Left lobe of liver (tissue), 2 donors: ENCODE measurements at places on chromosomes 4 and X. TPM values are rescaled to one million over a fixed set of nuclear protein-coding genes. Genes with fewer than 3 reads are reported as not detected.

DNA sequence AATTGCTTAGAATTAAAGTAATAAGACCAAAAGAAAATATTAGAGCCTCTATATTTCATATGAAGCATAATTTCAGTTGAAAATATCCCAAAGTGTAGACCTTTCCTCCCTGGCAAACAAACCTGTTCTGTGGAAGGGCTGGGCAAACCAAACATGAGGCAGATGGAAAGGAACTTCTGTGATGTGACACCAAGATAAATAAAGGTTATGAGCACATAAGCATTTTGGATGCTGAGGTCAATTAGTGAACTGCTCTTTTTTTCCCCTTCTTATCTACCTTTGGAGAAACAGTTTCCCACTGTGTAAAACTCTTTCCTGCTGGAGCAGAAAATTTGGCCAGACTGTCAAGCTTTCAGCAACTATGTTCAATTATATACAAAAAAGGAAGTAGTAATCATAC lies 109.6 kb upstream of the STIM2 start:
- DNase-seq, result no peak

The KIT gene
- total RNA-seq, result 0.23 TPM

DNA sequence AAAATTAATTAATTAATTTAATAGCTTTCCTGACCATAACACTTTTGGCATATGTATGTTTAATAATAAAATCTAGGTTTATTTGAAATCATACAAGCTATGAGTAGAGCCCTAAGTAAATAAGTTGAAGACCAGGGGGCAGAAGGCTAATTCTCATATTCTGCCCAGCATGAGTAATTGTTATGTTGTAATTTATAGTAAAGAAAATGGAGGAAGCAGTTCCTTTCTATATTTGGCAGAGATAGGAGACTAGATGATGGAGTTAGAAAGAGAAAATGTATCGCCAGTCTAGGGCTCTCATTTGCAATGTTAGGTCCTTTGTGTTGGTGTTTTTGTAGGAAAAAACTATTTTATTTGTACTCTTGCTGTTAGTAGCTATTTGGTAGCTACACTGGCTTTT lies 89.1 kb downstream of the FNIP2 start:
- DNase-seq, result no peak

GRCh38 chr4:159071178-159071968 lies 31.5 kb upstream of the RAPGEF2 start:
- no peak for DNase-seq

- no peak for DNase-seq
These were observed 77.9 kb upstream of the AADAT start for GRCh38 chr4:170167678-170168077.

- no peak for DNase-seq
These were observed 167.4 kb upstream of the LDB2 start for GRCh38 chr4:17065821-17066220.

DNA sequence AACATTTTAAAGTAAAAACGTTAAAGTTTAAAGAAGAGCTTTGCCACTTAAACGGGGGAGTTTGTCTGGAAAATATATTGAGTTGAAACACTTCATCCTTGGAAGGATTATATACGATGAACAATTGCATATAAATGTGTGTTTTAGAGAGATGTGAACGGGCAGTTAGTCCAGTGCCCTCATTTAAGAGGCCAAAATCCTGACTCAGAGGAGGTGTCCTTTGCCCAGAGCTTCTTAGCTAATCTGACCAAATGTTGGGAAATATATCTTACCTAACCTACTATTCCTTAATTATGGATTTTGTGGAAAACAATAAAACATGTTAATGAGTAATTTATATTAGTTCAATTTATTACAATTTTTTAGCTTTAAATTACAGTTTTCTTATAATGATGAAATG lies 327.2 kb upstream of the DIPK2B start:
- no peak for DNase-seq

The CEP135 gene
- 0.81 TPM for total RNA-seq

GRCh38 chr4:8010618-8011017 lies 71.0 kb upstream of the AFAP1 start:
- no peak for DNase-seq

GRCh38 chrX:16975233-16975632 lies 28.8 kb downstream of the REPS2 start:
- no peak for DNase-seq

GRCh38 chr4:105859233-105859632 lies 36.0 kb upstream of the NPNT start:
- DNase-seq, result no peak

DNA sequence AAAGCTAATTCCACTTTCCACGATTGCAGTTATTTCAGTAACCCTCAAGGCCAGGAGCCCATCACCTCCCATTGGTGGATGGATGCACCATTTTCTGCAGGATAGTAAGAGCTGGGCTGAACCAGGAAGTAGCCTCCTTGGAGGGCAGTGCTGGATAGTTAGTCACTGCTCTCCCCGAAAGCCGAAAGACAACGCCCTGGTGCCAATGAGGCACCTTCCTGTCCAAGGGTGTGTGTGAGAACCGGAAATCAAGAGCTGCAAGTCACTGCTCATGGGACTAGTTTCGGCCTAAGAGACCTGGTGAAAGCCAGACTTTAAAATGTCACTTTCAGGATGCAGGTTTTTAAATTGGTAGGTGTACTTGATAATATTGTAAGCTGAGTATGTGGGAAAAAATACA lies 203.8 kb upstream of the HS3ST1 start:
- no peak for DNase-seq

The TMEM144 gene
- 1.5 TPM for total RNA-seq

The OPRPN gene
- total RNA-seq, result 0.40 TPM

The SASH3 gene
- 2.4 TPM for total RNA-seq

DNA sequence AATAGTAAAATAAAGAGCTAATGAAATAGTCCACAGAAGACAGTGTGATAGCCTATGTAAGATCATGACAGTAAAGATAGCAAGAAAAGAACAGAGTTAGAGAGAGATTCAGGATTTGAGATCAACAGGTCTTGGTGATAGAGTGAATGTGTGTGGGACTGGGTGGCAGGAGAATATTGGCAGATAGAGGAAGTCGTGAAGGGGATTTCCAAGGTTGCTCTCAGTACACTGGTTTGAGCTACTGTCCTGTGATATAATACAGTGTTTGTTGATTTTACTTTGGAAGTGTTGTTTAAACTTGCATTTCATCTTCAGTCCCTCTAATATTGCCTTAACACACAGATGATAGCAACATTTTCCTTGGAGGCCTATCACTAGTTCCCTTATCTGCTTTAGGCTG lies 44.1 kb downstream of the DTHD1 start:
- DNase-seq, result no peak

GRCh38 chr4:123603165-123603564 lies 206.6 kb downstream of the SPRY1 start:
- DNase-seq, result no peak

The BEX1 gene
- 0.43 TPM for total RNA-seq

DNA sequence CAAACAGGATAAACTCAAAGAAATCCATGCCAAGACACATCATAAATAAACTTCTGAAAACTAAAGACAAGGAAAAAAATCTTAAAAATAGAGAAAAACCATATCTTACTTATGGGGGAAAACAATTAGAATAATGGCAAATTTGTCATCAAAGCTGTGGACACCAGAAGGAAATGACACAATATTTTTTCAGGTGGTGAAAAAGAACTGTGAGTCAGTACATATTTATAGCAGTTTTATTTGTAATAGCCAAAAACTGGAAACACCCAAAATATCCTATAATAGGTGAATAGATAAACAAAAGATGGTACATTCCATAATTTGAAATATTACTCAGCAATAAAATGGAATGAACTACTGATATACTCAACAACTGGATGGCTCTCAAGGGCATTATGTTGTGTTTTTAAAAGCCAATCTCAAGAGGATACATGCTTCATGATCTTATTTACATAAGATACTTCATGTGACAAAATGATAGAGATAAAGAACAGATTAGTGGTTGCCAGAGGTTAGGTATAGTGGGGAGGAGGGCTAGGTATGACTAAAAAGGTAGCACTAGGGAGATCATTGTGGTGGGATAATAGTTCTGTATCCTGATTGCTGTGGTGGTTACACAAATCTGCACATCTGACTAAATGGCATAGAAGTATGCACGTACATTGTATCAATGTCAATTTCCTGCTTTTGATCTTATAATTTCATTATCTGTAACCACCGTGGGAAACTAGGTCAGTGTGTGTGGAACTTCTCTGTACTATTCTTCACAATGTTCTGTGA lies 191.9 kb downstream of the PPP1R2C start:
- no peak for DNase-seq

The NEUROG2 gene
- not detected for total RNA-seq

The DCAF4L1 gene
- total RNA-seq, result 0.13 TPM

The RPL39 gene
- 513 TPM for total RNA-seq

The CXCL11 gene
- total RNA-seq, result not detected

- no peak for DNase-seq
These were observed 8.2 kb downstream of the ATP11C start for GRCh38 chrX:139924696-139925095.

The PRDM5 gene
- total RNA-seq, result 0.23 TPM

- DNase-seq, result no peak
These were observed 7.0 kb upstream of the STPG2 start for GRCh38 chr4:98150092-98150761.

DNA sequence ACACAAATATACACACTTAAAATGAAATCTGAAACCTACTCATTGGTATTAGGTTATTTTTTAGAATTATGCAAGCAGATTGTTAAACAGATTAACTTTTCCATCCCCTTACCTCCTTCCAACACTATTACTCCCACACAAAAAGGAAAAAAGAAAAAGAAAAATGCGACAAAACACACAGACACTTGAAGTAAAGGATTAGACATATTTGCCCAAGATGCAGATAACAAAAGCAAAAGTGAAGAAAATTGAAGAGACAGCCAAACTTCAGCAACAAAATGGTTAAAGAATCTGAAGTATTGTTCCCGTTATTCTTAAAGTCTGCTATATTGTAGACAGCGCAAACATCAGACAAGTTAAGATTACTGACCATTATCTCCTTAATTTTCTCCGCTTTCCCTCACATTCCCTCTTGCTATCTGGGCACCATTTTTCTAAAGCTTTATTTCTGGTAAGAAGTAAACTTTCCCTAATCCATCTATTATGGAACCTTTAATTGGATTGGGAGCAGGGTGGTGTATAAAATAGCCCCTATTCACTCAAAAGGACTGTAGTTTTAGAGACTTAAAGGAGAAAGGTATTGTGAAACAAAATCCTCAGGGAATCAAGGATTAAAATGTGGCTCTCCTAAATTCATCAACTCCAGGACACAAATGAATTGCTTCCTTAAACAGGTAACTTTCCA lies 34.7 kb upstream of the MAB21L2 start:
- DNase-seq, result no peak

- DNase-seq, result no peak
These were observed 344.0 kb downstream of the ACTRT1 start for GRCh38 chrX:127708155-127708554.

DNA sequence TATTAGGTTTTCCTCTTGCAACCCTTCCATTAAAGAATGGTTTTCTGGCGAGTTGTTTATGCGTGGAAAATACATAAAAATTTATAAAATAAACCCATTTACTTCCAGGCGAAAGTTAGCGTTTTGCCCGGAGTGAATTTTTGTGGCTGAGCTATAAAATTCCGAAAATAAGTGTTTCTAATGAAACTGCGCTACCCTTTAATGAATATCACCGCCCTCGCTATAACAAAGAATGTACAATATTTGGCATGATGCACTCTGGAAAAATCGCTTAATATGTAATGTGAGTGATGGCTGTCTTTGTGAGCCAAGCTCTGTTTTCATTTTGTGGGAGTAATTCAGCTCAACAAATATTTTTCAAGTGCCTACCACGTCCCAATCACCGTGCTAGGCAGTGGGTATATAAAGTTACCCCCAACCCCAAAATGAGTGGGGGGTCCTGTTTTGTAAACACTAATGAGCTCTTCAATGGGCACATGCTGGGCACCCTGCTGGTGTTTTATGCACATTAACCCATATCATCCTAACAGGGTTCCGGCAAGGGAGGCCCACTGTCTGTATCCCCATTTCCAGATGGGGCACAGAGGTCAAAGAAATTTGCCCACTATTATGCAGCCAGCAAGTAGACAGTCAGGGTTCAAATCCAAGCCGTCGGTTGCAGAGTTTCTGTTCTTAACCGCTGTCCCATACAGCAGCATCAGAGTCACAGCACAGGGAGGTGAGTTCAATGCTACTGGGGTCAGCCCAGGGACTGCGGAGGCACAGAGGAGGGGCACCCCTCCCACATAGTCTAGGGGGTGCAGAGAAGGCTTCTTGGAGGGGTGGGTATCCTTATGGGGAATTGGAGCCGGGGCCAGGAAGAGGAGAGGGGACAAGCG lies 65.7 kb upstream of the STX18 start:
- DNase-seq, result no peak

The SLC49A3 gene
- 7.6 TPM for total RNA-seq

GRCh38 chrX:10833299-10834169 lies 213.1 kb upstream of the MID1 start:
- no peak for DNase-seq

- no peak for DNase-seq
These were observed 123.4 kb downstream of the NWD2 start for GRCh38 chr4:37367901-37368300.

The MAGEB2 gene
- 0.15 TPM for total RNA-seq

DNA sequence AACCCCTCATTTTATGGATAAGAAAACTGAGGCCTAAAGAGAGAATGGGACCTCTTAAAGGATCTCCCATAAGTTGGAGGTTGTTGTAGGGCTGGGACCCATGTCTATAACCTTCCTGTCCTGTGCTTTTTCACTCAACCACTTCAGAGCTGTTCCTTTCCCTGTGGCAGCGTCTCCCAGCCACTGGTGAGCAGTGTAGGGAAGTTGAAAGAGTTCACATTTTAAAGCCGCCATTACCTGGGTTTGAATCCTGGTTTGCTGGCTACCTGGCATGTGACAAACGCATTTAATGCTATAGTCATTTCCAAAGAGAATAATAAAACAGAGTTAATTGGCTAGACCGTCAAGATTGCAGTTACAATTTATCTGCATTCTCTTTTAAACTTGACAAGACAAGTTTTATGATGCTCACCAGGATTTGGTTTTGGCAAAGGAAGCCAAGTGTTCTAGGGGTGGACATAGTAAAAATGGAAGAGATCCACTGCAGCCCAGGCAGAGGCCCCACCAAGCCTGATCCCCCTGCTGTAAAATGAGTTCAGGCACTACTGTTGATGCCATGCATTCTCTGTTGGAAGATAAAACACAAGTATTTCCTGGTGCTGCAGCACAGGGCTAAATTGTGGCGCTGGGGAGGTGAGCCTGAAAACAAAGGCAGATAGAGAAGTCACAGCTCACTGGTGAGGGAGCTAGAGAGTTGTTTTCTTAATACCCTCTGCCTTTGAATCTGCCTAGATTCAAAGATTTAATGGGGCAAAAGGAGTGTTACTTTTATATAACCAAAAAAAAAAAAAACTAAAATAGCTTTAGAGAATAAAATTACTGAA lies 218.7 kb downstream of the NWD2 start:
- DNase-seq, result no peak

The IL13RA2 gene
- total RNA-seq, result 0.88 TPM

DNA sequence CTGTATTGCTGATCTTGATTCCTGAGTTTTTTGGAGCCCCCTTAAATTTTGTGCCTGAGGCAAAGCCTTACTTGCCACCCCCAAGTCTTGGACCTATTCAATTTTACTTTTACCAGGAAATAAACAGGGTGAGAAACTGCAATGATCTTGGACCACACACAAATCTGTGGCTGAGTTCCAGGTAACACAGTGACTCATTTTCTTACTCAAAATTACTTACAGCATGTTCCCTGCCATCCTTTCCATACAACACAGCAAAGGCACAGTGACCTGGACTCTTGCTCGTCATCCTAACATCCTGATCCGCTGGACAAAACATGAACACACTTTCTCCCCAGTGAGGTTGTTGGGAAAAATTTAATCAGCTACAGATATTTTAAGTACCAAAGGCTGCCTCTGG lies 60.7 kb upstream of the S100G start:
- DNase-seq, result no peak
